LoVo (cell line): ENCODE measurements at places on chromosomes 3 and 15.

- DNase-seq = no peak
Measured at GRCh38 chr3:61043156-61043555, 208.1 kb downstream of the FHIT start.

- no peak for DNase-seq
Measured at GRCh38 chr15:101732772-101733171, 8.5 kb upstream of the TARS3 start.

DNA sequence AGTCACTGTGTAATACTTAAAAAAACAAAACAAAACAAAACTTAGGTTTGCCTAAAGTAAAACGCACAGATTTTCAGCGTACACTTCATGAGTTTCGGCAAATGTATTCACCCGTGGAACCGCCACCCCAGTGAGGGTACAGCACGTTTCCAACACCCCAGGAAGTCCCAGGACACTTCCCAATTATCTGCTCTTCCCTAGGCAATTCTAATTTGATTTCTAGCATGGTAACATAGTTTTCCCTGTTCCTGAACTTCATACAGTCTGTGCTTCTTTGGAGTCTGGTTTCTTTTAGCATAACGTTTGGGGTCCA is 497 bp upstream of the CLASP2 start:
- peak; percentile 3 for DNase-seq

- DNase-seq = no peak
Measured at GRCh38 chr3:14410503-14411165, 8.2 kb downstream of the SLC6A6 start.

DNA sequence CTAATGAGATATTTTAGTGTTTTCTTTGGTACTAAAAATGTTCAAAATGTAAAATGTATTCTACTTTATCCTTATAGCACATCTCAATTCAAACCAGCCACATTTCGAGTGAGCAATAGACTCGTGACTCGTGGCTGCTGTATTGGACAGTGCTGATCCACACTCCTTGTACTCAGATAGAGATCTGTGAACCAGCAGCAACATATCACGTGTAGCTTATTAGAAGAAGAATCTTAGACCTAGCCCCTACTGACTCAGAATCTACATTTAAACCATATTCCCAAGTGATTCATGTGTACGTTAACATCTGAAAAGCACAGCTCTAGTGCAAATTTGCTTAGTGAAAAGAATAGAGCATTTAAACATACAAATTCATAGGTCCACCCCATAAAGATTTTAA is 130.9 kb downstream of the IL1RAP start:
- no peak for DNase-seq

GRCh38 chr15:66994927-66995656 is 70.3 kb upstream of the SMAD3 start:
- no peak for DNase-seq

GRCh38 chr3:191393146-191393545 is 62.8 kb upstream of the UTS2B start:
- DNase-seq = no peak

- DNase-seq = no peak
Measured at GRCh38 chr3:150490277-150490986, 55.9 kb downstream of the SERP1 start.
